ENCODE measurements at places on chromosomes 1 and 21.

DNA sequence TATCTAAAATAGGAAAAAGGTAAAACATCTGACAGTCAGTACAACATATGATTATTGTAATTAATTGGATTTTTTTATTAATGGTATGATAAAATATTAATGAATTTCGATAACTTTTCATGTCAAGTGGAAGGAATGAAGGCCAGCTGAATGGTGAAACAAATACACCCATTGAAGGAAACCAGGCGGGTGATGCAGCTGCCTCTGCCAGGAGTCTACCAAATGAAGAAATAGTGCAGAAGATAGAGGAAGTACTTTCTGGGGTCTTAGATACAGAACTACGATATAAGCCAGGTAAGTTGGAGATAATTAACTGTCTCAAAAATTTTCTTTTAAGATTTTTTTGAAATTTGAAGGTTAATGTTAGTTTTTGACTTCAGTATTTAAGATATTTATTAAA lies 3.2 kb downstream of the SON start:
- DNase-seq, result no peak

DNA sequence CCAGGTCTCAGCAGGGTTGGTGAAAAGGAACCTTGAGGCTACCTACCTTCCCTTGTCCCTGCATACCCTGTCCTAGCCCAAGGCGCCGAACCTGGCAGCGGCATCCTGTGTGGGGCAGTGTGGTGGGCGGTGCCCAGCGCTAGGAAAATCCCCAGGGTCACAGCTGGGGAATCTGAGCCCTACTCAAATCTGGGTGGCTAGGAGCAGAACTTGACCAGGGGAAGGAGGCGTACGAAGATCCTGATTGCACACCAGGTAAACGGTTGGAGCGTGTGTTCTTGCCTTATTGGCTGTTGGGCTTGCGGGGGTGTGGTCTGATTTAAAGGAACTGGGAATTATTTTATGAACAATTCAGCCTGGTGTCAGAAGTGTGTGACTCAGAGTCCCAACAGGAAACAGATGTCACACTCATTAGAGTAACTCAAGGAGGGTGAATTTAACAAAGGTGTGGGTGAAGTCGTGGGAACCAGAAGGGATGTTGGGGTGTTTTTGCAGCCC lies 118.6 kb downstream of the LRIG2 start:
- no peak for DNase-seq

GRCh38 chr1:89369331-89369730 lies 5.5 kb downstream of the GBP6 start:
- DNase-seq, result no peak

GRCh38 chr1:96651517-96651916 lies 70.1 kb upstream of the PTBP2 start:
- DNase-seq, result no peak

DNA sequence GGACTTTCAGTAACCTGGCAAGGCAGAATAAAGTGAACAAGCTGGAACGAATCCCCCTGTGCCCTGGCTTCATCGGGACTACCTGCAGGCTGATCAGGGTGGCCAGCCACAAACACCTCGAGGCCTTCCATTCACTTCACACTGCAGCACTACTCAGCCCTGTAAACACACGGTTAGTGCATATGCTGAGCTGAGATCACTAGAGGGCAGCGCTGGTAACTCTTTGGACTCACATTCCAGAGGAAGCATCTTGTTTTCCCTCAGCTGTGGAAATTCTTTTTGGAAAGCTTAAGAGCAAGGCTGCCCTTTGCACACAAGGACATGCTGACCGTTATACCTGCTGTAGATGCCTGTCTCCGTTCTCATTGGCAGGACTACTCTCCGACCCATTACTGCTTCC lies 32.1 kb downstream of the PCSK9 start:
- peak; percentile 47 for DNase-seq

GRCh38 chr1:178513278-178513983 lies 522 bp downstream of the TEX35 start:
- DNase-seq, result peak; percentile 29

GRCh38 chr1:47577303-47578025 lies 139.6 kb downstream of the FOXD2 start:
- no peak for DNase-seq

DNA sequence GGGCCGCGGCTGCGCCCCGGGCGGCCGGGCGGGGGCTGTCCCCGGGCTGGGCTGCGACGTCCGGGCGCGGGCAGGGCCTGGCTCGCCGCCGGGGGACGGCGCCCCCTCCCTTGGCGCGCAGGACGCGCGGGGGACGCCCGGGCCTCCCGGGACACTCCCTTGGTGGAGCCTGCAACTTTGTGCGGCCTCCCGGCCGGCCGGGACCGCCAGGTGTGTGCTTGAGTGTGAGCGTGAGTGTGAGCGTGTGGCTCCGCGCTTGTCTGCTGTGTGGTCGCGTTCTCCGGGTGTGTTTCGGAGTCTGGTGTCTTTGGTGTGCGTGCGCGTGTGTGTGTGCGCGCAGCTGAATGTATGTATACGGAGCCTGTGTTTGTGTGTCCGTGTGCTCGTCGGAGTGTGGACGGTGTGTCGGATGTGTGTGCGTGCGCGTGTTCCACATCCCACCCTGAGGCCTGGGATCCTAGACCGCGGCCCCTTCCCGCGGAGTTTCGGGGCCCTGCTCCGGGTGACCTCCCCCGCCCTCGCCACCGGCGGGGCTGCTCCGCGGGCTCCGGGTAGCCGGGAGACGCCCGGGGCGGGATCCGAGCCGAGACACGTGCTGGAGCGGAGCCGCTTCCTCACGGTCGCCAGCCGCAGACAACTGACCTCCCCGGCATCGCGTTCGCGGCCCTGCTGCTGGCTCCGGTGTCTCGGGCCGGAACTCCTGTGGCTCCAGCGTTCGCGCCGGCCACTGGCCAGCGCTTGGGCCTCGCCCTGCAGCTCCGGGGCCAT lies 1.7 kb downstream of the PTPRU start:
- peak; percentile 19 for DNase-seq

- no peak for DNase-seq
Measured at GRCh38 chr1:174189428-174190062, 30.2 kb downstream of the RABGAP1L start.

DNA sequence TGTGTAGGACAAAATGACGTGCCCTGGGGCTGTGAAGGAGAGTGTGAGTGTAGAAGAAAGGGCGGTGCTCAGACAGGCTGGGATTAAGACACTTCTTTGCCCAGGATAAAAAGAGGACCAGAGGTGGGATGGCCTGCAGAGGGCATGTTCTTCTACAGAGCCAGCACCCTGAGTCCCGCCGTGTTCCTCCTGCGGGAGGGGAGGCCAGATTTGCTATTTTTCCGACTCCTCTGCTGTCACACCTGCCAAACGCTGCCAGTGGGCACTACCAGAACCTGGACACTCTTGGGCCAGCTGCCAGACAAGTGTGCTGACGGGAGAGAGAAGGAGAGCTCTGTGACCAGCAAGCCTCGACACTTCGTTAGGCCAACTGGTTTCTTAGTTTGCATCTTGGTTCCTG lies 206.4 kb downstream of the PLD5 start:
- no peak for DNase-seq

GRCh38 chr1:41240781-41241353 lies 1.2 kb downstream of the SCMH1 start:
- DNase-seq, result peak; percentile 24

- no peak for DNase-seq
Measured at GRCh38 chr1:168732736-168733135, 3.7 kb upstream of the DPT start.

DNA sequence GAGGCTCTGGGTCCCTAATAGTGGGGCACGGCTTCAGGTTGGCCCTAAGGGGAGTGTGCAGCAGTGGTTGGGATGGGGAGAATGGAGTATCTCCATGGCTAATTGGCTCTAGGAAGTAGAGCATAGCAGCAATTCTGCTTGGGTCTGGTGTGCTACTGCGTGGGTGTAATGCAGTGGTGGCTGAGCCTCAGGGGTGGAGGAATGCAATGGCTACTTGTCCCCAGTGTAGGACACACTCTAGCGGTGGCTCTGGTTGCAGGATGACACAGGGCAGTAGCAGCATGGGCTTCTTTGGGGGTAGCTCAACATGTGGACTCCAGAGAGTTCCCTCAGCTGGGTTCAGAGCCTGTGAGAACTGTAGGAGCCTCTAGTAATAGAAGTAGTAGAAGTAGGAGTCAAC lies 91.2 kb upstream of the FAM78B start:
- DNase-seq, result no peak

DNA sequence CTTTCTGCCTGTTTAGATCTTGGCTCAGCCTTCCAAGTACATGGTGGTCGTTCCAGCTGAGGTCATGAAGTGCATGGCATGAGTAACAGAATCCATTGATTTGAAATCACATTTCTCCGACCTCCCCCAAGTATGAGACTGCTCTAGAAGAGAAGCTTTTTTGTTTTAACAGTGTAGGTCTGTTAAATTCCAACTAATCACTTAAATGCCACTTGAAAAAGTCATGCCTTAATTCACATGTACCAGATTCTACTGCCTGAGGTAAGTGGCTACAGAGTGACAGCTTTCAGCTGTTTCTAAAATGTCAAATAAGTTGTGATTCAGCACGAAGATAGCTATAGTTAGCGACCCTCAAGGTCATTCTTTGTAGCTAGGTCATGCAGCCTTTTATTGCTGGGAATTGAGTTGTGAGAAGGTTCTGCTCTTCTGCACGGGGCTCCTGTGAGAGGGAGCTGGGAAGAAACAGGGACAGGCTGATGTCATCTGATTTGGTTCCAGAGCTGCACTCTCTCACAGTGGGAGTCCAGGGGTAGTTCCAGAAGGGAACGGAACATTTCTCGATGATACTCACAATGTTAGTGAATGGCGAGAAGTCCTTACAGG lies 112.7 kb downstream of the VPS13D start:
- no peak for DNase-seq

All from EL (cell line).